ENCODE measurements at places on chromosomes 2 and 18.
A peak's percentile ranks its signal among the peaks of the same experiment; 100 is the strongest.

DNA sequence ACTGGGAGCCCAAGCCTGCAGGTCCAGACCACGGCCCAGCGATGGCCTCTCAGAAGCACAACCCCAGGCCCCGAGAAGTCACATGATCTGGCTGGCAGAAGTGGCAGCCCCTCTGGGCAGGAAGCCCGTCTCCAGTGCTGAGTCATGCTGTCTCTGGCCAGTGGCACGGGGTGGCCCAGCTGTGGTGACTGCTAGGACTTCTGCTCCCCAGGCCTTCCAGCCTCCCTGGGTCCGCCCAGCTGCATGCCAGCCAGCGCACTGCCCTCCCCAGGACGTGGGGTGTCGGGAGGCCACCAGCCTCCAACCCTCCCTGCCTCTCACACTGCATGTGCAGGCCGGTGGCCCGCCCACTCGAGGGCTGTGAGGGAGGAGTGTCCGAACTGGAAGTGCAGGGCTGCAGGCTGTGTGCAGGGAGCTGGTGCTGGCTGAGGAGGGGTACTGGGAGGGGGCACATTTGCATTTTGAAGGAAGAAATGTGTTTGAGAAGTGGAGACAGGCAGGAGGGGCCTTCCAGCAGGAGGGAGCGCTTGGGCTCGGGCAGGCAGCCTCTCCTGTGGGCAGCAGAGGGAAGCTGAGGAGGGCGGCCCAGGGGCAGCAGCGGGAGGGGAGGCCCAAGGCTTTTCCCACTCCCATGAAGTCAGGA is 17.0 kb upstream of the HPCAL1 start:
- no peak for DNase-seq

DNA sequence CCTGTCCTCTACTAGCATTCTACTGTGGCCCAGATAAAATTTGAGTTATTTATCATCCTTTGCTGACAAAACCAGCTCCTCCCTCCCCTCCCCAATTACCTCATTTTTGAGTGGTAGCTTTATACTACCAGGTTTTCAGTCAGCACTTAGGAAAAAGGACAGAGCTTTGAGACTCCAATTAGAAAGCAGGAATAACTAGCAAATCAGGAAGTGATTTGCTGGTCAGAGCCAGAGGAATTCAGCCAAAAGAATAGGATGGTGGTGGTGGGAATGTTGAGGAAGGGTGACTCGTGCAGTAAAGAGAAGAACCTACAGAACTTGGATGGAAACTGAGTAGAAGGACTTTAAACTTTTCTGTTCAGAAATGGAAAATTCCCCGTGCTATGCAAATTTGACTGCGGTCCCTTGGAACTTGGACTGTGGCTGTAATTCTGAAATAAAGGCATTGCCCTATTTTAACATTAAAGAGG is 3.7 kb downstream of the MYL12B start:
- DNase-seq: no peak

DNA sequence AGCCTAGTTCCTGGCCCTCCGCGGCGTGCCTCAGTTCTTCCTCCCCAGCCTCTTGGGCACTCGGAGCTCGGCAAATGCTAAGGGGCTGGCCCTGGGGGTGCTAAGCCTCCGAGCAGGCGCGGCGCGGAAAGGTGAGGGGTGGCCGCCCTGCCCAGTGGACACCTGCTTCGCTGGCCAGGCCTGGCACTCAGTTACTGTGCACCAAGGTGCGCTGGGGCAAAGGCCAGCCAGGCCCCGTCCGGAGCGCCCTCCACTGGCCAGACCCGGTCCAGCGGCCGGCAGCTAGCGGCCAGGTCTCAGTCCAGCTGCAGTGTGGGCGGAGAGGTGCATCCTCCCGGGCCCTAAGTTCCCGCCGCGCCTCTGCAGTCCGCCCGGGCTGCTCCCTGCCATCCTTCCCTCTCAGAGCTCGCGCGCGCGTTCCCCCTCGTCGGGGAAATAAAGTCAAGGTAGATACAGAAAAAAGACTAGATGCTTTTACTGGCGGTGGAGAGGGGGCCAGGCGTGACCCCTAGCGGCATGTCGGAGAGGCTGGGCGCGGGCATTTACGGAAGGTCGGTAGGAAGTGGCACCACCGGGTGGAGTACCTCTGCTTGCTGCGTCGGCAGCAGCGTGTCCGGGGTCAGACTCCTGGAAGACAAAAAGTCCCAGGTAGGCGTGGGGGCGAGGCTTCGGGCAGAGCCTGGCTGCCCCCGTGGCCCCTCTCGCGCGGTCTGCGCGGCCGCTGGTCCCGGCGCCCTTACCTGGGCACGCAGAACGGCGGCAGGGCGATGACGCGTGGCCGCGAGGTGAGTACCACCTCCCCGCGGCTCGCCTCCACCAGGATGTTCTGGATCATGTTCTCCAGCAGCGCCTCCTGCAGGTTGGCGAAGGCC is 9.4 kb upstream of the CRYBA2 start:
- peak; percentile 54 for DNase-seq

DNA sequence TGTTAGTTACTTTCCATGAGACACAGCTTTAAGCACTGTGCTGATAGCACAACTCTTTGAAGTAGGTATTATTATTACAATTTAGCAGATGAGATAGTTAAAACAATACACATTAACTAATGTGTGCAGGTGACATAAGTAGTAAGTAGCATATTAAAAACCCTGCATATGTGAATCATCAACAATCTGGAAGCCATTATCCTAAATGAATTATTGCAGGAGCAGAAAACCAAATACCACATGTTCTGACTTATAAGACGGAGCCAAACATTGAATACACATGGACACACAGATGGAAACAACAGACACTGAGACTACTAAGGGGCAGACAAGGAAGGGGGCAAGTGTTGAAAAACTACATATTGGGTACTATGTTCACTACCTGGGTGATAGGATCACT is 300.3 kb upstream of the GULP1 start:
- no peak for DNase-seq
